ENCODE measurements at places on chromosomes 3 and 15.

DNA sequence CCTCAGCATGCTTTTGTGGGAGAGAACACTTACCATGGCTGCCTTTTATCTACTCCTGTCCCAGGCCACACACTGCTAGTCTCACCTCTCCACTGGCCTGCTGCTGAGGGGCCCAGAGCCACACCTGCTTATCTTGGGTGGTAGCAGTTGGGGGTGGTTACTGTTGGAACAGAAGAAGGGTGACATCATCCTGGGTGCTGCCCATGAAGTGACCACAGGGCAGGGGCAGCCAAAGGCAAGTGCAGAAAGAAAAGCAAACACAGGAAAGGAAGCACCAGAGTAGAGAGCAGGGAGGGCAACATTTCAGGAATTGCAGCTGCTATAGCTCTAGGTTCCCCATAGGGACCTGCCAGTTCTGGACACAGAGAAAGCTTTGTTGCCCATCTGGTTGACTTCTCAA is 345.2 kb downstream of the VPS13C start:
- DNase-seq = no peak

DNA sequence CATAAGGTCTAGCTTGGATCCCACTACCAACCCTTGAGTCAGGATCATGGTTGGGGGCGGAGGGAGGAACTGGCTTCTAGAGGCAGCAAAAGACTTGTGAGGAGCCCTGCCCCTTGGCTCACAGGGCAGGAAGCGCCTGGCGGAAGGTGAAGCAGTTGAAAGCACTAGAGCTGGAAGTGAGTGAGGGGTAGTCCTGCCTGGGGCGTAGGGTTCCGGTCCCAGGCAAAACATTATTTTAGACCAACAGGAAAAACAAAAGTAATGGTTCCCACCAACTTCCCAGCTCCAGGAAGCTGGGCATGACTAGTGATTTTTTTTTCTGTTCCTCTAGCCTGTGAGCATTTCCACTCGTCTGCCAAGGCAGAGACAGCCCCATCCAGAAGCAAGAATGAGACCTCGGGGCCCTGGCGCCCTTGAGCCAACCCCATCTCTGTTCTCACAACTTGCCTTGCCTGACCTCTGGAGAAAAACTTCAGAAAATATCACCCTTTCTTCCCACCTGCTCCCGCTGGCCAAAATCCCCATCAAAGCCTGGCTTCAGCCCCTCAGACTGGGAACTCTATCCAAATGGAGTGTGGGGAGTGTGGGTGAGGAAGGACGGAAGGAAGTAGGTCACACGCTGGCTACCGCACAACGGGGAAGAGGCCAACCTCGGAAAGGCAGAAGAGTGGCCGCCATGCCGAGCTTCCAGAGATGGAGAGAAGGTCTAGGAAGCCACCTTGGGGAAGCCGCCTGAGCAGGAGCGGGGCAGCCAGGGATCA is 57.5 kb downstream of the RBPMS2 start:
- DNase-seq = no peak

DNA sequence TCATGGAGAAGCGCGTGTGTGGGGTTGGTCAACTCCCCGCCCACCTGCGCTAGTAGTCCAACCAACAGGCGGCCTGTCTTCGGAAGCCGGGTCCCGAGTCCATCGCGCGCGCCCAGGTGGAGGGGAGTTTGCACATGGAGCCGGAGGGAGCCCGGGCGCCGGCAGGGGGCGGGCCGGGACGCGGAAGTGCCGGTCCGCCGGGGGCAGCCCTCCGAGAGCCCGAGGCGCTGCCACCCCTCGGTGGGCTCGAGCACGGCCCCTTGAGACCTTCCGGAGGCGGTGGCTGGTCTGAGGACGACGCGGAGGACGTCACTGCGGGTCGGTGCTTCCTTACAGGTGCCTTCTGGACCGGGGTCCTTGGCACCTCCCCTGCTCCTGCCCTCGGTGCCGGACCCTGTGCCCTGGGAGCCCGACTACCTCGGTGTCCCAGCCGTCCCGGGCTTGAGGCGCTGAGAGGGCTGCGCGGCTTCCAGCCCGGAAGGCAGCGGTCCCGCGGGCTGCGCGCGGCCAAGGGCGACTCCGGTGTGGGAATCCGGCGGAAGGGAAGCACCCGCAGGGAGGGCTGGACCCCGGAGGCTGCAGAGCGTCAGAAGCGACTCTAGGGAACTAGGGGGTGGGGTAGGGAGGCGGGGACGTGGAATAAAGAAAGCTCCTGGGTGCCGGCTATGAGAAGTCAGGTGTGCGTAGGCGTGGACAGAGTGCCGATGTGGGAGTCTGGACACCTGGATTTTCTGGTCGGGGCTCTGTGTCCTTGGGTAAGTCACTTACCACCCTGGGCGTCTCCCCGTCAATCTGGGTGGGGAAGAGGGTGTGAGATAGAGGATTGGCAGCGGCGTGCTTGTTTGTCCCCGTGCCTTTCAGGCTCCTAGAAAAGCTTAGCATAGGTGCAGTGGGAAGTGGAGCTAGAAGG is 212.3 kb downstream of the FGF12 start:
- DNase-seq = no peak

- DNase-seq = no peak
These were observed 567.1 kb downstream of the EDEM1 start for GRCh38 chr3:5754602-5755001.

DNA sequence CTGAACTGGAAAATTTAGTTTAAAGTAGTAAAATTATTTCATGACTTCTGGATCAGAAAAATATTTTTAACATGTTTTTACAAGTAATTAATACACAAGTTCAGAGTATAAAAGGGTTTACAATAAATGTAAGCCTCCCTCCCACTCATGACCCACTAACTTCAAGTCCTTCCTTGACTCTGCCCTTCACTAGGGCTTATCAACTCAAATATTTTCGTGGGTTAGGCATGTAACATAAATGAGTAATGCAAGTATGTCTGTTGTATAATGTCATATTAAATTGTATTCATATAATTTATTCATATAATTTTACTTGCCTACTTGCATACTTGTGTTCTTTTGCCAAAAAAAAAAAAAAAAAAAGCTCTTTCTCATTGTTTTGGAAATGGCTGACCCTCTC is 3.4 kb upstream of the OPA1 start:
- DNase-seq = no peak
